Neural crest cell (in vitro differentiated cells): ENCODE measurements at places on chromosomes 13 and 19. TPM values are rescaled to one million over a fixed set of nuclear protein-coding genes. Genes with fewer than 3 reads are reported as not detected.

KLK13 gene
- total RNA-seq = not detected in 2 replicates

DNA sequence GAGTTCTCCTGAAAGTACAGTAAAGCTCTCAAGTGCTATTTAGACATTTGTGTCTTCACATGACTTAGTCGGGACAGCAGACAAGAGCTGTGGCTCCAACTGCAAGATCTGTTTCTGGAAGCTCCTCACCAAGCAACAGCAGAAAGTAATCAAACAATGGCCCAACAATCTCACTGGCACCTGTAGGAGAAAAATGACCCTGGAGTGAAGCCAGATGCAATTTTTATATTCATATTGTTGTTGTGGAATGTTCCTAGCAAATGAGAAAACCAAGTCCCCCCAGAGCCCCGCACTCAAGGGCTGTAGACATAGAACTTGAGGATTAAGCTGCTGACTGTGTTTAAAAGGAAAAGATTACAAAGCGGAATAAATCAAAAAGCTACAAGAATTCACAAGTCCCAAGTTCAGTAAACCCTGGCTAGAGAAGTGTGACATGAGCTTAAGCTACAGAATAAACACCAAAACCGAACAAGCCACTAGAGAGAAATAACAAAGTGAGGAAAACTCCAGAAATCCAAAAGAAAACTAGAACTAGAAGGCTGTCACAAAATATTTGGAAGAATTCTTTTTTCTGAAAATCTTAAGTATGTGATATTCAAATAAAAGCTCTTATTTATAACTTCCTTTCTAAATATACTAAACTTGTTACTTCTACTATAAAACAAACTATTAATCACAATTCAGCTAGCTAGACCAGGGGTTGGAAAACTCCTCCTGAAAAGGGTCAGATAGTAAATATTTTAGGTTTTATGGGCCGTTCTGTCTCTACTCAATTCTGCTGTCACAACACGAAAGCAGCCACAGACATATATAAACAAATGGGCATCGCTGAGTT, 454.5 kb downstream of the SUCLA2 start:
- DNase-seq = no peak

TMIGD2 gene
- total RNA-seq = not detected in 2 replicates

DNA sequence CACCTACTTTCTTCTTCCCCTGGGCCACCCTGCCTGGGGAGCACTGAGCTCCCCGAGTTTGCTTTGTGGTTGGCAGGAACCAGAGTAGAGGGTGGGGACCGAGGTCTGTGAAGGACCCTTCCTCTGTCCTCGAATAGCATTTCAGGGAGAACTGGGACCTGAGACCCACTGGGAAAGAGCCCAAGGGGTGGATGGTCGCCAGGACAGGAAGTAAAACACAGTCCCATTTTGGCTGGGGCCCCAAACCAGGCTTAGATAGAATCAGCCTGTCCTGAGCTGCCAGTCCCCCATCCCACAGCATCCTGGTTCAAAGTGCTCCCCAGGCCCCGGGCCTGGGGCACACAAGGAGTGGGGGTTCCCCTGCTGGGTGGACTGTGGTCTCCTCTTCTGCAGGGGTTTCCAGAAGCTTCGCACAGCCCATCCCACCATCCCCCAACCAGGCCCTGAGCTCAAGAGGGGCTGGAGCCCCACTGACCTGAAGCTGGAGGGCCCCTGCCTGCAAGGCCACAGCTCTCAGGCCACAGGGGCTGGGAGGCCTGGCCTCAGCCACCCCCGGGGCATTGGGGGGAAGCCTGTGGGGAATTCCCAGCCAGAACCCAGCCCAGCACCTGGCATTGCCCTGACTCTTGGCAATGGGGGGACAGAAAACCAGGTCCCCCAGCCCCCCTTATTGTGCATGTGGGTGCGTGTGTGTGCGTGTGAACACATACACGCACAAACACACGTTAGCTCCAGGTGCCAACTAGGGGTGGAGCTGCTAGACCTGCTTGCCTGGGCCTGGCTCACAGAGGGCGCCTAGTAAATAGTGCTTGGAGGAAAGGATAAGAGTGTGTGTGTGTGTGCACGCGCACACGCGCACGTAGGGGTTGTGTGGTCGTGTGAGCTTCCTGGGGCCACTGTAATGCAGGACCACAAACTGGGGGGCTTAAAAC, 995 bp upstream of the MKNK2 start:
- no peak for DNase-seq

CCNA1 gene
- 0.25 and 0.26 TPM in 2 replicates for total RNA-seq

- no peak for DNase-seq
Measured at GRCh38 chr13:49459580-49459979, 15.5 kb downstream of the SETDB2 start.

DNA sequence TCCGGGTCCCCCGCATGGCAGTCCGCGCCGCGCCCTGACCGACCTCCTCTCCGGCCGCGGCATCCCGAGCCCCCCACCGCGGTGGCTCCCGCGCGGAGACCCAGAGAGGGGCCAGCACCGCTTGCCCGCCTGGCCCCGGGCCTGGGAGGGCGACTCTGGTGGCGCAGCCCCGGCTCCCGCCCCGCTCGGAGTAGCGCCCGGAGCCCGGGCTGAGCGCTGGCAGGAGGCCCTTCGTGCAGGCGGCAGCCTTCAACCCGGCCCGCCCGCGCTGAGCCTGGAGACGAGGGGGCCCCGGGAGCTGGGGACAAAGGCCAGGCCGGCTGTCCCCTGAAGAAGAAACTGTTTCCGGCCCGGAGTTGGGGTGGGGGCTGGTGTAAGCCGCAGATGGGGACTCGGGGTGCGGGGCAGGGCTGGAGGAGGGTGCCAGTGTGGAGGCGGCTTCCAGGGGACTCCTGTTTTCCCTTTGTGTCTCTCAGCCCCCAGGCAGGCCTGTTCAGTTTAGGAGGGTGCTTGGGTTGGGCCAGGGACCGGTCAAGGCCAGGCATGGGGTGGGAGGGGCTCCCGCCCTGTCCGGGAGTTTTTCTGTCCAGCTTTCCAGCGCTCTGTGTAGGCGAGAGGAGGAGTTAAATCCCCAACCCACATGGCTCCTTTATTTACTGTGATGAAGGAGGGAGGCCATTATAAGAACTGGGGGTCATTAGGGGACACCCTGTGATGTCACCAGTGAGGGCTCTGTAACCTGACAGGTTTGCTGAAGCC, 935 bp downstream of the LRP3 start:
- no peak for DNase-seq

- DNase-seq = no peak
Measured at GRCh38 chr19:47176071-47176626, 45.5 kb downstream of the SAE1 start.

DNA sequence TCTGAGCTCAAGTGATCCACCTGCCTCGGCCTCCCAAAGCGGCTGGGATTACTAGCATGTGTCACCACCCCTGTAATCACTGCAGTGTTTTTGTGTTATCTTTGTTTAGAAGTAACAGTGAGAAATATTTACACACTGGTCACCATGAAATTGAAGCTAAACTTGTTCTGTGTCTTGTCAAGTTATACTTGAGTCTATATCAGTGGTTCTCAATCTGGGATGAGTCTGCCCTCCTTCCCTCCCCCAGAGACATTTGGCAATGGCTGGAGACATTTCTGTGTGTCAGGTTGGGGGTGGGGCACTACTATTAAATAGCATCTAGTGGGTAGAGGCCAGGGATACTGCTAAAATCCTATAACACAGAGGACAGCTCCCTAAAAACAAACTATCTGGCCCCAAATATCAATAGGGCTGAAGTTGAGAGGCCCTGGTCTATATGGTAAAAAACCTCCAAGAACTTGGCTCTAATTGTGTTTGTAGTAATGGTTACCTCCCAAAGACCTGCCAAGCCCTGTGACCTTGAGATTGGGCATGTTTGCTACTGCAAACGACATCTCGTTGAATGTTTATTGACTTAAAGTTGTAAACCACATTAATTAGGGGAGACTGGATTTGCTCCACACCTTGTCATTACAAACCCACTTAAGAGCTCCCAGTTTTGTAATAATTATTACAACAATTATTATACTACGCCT, 6.9 kb downstream of the CTU1 start:
- DNase-seq = no peak

PMIS2 gene
- total RNA-seq = not detected in 2 replicates

DNA sequence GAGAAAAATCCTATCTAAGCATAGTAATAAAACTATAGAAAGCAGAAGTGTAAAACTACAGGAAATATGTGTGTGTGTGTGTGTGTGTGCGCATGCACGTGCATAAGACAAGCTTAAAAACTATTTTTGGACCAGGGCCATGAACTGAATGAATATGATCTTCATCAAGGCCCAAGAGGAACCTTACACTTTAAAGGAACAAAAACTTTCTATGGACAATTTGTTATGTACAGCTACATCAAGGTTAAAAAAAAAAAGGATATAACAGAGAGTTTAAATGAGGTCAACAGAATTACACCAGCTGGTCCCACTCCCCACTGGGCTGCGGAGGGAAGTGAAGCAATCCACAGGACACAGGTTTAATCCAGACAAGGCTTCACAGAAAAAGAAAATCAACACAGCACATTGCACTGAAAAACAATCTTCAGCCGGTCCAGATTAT, 151.1 kb downstream of the LHFPL6 start:
- no peak for DNase-seq

GRCh38 chr13:90547272-90547790, 800.2 kb upstream of the MIR17HG start:
- no peak for DNase-seq

- no peak for DNase-seq
Measured at GRCh38 chr19:18665771-18666202, 17.7 kb upstream of the CRTC1 start.

GRCh38 chr19:2693492-2694160, 8.9 kb downstream of the GNG7 start:
- no peak for DNase-seq

RNF17 gene
- total RNA-seq = not detected in 2 replicates

- no peak for DNase-seq
Measured at GRCh38 chr13:40762849-40763248, 8.1 kb downstream of the MRPS31 start.

WASF3 gene
- 78.2 and 79.7 TPM in 2 replicates for total RNA-seq

DNA sequence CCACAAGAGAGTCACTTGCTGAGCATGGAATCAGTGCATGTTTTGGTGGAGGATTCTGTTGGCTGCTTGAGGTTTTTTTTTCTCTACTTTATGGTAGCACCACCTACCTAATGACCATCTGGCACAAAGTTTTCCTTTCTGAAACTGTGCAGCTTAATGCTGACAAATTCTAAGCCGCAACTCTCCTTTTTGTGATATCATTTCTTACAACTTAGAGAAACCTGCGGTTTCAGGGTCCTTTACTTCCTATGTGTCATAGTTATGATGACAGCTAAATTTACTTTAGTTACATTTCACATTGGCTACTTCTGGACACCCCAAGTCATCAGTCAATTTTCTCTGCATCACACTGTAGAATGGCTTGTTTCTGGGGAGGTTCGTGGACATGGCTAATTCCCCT, 115.4 kb upstream of the TMTC4 start:
- no peak for DNase-seq

F2RL3 gene
- not detected in 2 replicates for total RNA-seq

DNA sequence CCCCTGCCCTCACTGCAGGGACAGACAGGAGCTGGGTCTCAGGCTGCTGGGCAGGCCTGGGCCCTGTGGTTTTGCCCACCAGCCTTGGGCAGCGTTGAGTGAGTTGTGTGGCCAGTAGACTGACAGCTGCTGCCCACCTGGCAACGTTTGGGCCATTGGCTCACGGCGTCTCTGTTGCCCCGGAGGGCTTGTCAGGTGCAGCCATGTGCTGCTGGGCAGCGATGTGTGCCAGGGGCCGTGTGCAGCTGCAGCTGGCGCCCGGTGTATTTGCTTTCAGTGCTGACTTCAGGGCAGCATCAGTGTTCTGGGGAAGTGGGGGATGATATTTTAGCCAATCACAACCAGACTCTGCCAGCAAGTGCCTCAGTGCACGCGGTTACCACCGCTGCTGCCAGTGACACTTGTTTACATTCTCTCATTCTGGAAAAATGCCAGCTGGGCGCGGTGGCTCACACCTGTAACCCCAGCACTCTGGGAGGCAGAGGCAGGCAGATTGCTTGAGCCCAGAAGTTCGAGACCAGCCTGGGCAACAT, 10.6 kb downstream of the FZR1 start:
- DNase-seq = no peak

DNA sequence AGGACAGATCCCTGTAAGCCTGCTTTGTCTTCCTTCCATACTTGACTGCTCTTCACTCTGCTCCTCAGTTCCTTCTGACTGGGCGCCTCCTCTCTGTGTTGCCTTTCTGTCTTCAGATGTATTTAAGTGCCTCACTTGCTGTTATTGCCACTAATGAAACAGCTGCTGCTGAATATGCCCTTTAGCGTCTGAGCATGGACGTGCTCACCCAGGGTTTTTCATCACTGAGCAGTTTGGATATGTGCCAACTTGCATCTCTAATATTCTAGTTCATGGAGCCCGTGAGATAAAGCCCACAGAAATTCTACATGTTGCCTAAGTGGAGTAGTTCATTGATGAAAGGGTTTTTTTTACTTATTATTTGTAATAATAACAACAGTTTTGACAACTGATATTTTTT, 198.2 kb downstream of the MYO16 start:
- DNase-seq = no peak

GRCh38 chr13:80083081-80083852, 257.7 kb downstream of the SPRY2 start:
- no peak for DNase-seq

GRCh38 chr13:91805605-91806004, 407.2 kb downstream of the GPC5 start:
- DNase-seq = no peak

PTGIR gene
- total RNA-seq = not detected in 2 replicates

DNA sequence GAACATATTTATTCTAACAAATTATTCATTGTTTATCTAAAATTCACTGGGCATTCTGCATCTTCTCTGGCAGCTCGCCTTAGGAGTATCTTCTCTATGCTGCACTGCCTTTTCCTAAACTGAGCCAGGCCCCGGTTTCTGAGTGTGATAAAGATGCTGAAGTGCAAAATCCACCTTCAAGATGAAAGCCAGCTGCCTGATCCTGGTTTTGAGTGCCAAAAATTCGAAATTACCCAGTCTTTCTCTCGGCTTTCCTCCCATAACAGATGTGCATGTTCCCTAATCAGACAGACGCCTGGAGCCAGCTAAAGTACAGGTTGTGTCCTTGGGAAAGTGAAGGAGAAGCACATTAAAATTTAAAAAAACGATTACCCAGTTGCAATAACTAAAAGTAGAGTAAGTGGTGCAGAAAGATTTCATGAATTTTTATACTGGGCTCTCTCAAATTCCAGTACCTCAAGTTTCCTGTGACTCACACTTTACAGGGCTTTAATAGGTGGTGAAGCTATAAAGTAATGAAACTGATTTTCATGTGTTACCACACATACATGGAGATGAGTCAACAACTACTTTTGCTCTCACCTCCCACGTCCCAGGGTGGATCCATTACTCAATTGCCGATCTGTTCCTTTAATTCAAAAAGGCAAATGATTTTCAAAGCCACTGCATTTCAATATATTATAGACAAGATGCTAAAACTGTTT, 65.0 kb upstream of the GTF2F2 start:
- DNase-seq = no peak

DNA sequence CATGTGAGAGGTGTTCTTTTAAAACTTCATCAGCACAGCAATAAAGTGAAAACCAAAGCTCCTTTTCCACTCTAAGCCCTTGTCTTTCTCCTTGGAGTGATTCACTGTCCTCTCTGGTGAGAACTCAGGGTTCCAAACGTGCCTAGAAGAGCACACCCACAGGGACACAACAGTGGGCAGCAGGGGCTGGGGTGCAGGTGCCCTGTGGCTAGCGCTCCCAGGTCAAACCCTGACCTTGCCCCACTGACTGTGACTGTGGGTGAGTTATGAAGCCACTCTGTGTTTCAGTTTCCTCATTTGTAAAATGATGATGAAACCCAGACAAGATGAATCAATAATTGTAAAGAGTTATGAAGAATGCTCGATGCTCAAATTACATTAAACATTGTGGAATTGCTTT, 37.6 kb upstream of the IGFL1 start:
- DNase-seq = no peak

ZNF426 gene
- 24.5 and 26.7 TPM in 2 replicates for total RNA-seq

CYP4F2 gene
- total RNA-seq = not detected in 2 replicates
